ENCODE measurements at places on chromosomes 1 and 21.

DNA sequence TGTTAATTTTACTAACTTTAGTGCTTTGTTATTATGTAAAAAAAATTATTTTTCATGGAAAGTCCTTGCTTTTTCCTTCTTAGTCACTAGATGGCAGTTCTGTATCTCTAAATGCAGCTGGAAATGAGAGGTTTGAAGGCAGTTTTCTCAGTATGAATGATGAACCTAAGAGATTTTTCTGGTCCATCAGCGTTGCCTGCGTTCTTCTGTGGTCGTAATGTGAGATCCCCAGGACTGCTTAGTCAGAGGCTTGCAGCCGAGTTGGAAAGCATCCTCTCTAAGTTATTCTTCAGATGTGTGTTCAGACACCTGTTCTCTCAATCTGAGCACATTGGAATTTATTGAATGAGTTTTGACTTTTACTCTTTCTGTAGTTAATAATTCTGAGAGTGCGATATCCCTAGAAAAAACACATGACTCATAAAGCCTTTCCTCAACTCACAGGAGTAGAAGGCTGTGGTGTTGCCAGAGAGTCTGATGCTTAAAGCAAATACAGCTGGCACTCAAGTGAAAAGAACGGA lies 99.3 kb downstream of the FMN2 start:
- DNase-seq, result no peak

DNA sequence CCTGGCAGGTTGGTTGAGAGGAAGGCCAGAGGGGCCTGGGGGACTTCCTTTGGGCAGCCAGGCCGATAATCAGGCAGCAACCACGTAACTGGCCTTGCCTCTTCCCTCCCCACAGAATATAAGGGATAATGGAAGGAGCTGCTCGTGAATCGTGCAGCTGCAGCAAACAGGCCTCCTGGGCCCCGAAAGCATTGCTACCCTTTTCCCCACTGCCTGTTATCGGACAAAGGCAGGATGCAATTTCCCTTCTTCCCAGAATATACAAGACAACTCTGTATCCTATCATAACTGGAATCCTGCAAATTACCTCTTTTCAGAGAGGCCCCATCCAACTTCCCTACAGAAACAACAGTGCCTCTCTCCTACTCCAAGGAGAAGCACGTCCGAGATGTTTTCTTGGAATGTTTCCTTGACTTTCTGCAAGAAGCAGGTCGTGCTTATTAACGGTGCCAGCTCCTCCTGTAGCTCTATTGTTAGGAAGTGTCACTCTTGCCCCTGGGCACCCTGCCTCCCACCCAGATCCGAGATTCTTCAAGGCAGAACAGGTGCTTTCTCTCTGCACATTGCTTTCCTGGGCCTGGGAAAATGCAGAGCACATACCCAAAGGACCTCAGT lies 106.0 kb upstream of the TIAM1 start:
- no peak for DNase-seq

- no peak for DNase-seq
Measured at GRCh38 chr1:11617314-11617713, 36.9 kb downstream of the FBXO2 start.

- no peak for DNase-seq
Measured at GRCh38 chr1:89697383-89697782, 64.5 kb downstream of the LRRC8C start.

- no peak for DNase-seq
Measured at GRCh38 chr1:103496014-103496635, 29.4 kb upstream of the RNPC3 start.

- peak; percentile 8 for DNase-seq
Measured at GRCh38 chr21:34593954-34594531, 20.9 kb downstream of the RCAN1 start.

DNA sequence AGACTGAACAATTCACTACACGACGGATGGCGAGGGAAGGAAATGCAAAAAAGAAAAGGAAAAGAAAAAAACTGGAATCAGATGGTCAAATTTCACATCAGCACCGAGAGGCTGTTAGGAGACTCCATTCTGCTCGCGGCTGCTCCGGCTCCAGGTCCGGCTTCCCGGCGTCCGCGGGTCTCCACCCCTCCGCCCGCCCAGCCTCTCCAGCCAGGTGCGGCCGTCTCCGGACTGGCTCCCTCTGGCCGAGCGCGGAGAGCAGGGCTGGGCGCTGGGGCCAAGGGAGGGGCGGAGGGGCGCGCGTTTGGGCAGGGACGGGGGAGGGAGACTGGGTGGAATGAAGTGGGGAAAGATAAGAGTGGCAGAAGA lies 332 bp downstream of the KCNJ6 start:
- DNase-seq, result peak; percentile 80

- no peak for DNase-seq
Measured at GRCh38 chr1:164579381-164579780, 20.4 kb downstream of the PBX1 start.

DNA sequence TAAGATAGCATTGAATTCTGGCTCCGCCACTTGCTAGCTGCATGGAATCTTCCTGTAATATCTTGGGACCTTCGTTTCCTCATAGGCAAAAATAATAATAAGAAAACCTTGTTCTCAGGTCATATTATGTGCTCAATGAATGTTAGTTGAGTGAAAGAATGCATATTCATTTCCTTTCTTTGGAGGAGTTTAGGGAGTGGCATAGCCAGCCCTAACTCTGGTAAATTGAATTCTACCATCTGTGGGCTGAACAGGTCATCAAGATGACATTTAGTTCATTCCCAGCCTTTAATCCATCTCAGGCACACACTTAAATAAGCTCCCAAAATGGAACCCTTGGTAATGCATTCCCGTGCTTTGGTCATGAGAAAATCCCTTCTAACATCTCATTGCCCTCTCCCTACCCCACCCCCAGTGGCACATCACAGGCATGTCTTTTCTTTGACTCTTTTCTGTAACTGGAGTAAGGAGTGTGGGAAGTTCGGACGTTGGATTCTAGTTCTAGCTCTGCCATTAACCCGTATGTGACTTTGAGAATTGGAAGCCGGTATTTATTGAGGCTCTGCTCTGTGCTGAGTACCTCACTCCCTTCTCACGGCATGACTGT lies 13.2 kb upstream of the MYOG start:
- DNase-seq, result no peak

DNA sequence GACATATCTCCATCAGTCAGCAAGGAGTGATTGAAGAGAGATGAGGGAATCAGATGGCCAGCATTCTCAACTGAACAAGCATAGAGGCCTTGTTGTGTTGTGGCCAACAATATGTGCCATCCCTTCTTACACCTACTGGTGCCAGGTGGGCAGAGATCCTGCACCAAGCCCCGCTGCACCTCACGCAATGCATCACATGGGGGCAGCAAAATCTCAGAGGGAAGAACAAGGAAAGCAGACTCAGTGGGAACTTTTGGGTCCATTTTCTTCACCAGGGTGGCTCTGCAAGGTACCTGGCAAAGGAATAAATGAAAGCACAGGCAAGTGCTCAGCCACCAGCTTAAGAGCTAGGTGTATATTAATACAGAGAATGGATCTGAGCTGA lies 33.2 kb downstream of the HSD3B2 start:
- DNase-seq, result no peak

GRCh38 chr21:38751379-38752050 lies 54.2 kb upstream of the ETS2 start:
- no peak for DNase-seq

- no peak for DNase-seq
Measured at GRCh38 chr1:88731475-88732269, 47.6 kb downstream of the PKN2 start.

GRCh38 chr1:113515498-113515897 lies 125.2 kb downstream of the MAGI3 start:
- no peak for DNase-seq

GRCh38 chr1:88275259-88275862 lies 408.7 kb upstream of the PKN2 start:
- DNase-seq, result no peak

DNA sequence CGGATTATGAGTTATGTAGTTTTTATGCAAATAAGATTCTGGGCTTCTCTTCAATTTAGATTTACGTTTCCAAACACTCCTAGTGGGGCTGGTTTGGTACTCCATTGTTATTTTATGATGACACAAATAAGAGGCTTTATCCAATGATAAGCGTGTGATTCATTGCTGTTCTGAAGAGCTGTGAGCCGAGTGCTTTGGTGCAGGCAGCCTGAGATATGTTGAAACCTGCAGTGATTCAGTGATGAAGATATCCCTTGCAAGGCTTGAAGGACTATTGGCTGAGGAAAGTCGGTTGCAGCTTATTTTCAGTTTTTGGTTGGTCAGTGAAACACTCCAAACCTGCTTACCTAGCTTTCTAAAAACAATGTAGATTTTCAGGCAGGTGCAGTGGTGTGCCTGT lies 112.2 kb downstream of the RYR2 start:
- no peak for DNase-seq

- no peak for DNase-seq
Measured at GRCh38 chr1:156012051-156012817, 8.5 kb downstream of the SSR2 start.

GRCh38 chr1:214552174-214552608 lies 789 bp upstream of the PTPN14 start:
- DNase-seq, result peak; percentile 75

GRCh38 chr1:67748630-67749029 lies 63.6 kb downstream of the GADD45A start:
- DNase-seq, result no peak

- DNase-seq, result no peak
Measured at GRCh38 chr21:17467392-17467791, 45.5 kb upstream of the CXADR start.

- no peak for DNase-seq
Measured at GRCh38 chr1:234633246-234634003, 23.4 kb upstream of the IRF2BP2 start.

GRCh38 chr1:79353224-79353623 lies 346.7 kb upstream of the ADGRL4 start:
- no peak for DNase-seq

- no peak for DNase-seq
Measured at GRCh38 chr1:96306809-96307560, 414.6 kb upstream of the PTBP2 start.

DNA sequence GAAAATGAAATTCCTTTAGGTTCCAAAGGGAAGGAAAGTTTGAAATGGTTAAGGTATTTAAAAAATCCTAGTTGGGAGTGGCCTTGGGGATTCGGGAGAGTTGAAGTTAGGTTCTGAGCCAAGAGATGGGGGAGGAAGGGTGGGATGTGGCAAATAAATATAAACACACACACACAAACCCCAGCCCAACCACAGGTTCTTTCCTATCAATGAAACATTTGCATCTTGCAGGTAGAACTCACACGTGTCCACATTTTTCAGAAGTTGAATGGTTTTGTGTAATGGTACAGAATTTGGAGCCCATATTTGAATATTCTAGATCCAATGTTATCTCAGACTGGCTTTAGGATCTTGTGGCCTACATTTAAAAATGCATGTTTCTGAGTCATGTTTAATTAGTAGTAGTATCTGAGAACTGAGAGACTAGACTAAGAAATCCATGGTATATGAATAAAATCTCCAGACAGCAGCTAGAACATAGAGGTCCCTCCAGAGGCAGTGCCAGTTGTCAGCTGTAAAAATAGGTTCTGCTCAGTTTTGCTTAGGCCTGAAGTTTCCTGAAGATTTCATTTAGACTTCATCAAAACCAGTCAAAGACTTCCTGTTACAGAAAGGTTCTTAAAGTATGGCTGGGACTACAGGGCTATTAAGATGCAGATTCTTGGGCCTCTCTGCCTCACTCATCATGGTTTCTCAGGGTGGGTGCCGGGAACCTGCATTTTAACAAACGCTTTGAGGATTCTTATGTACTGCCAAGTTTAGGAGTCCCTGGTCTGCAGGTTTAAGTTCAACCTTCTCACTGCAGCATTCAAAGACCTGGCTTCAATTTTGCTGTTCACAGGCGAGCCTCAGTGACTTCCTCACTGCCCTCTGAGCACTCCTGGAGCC lies 21.3 kb downstream of the RUNX1 start:
- no peak for DNase-seq

DNA sequence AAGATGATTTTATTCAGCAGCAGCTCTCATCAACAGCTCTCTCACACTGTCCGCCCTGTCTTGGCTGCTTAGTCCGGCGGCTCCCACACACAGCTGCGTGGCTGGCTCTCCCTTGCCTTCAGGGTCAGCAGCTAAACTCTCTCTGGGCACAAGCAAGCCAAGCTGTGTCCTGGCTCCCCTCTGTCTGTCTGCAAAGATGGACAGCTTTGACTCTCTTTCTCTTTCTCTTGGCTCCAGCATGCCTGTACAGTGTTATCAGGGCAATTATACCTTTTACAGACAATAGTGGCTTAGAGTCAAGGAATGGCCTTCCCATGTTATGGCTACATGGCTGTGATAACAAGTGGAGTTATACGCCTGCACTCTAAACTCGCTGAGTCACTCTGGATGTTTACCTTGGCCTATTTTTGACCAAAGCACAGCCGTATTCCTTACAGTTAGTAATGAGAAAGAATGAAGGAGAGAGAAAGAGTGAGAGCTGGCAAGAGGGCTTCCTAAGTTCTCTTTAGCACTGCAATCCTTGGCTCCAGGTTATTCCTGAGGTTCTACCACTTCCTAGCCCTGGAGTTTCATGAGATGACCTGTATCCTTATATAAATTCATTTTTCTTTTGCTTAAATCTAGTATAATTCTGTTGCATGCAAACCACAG lies 59.9 kb upstream of the ZSWIM5 start:
- DNase-seq, result no peak

GRCh38 chr1:90384193-90384592 lies 332.9 kb downstream of the BARHL2 start:
- DNase-seq, result no peak

DNA sequence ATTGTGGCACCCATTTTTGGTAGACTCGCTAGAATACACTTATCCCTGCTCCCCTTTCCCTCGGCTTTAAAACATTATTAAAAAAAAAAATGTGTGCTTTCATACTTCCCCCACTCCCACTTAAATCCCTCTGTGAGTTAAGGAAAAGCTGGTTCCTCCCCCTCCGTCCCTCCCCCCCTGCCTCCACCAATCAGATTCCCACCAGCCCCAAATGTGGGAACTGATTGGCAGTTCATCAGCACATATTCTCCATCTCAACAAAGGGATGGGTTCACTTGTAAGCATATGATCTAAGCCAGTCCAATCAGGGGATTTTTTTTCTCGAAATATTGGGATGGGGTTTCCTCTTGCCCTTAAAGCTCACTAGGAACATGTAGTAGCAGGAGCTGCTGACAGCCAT lies 10.8 kb upstream of the FYB2 start:
- DNase-seq, result no peak

- no peak for DNase-seq
Measured at GRCh38 chr1:4549930-4550329, 104.5 kb upstream of the AJAP1 start.
